ENCODE measurements at places on chromosomes 1 and 21.

DNA sequence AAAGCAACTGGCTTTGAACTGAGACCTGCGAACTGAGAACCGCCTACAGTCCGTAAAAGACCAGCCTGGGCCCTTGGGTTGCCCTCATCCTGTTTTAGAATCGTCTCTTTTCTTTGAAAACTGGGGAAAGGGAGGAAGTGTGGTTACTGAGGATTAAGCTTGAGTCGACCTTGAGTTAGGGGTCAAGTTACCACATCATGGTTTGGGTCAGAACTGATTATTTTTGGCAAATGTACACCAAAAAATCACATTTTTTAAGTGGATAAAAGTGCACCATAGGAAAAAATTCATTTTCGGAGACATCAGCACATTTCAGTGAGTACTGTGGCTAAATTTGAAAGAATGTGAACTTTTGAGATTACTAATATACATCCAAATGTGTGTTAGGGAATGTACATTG lies 76.9 kb upstream of the KAZN start:
- no peak for DNase-seq

GRCh38 chr1:81714636-81715035 lies 86.1 kb upstream of the ADGRL2 start:
- no peak for DNase-seq

- no peak for DNase-seq
Measured at GRCh38 chr1:44829506-44830384, 13.3 kb downstream of the PTCH2 start.

GRCh38 chr21:43884012-43884860 lies 19.2 kb downstream of the AGPAT3 start:
- DNase-seq, result no peak

DNA sequence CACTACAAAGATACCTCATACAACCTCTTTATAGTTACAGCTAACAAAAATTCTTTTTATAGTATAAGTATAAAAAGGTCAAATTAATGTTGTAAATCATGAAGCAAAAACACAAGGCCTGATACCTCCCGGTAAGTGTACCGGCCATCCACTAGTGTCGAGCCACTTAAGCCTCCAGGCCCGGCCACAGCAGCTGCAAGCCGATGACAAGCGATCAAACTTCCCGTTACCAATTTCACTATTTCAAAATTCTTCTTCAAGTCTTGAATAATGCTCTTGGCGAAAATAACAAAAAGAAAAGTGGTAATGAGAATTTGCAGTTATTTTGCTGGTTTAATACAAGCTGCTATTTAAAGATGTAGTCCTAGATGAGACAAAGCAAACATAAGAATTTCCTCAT lies 67.6 kb downstream of the USP24 start:
- no peak for DNase-seq

GRCh38 chr1:109523706-109524105 lies 14.2 kb upstream of the AMIGO1 start:
- DNase-seq, result no peak

GRCh38 chr21:45618846-45619485 lies 24.6 kb upstream of the PCBP3 start:
- no peak for DNase-seq

DNA sequence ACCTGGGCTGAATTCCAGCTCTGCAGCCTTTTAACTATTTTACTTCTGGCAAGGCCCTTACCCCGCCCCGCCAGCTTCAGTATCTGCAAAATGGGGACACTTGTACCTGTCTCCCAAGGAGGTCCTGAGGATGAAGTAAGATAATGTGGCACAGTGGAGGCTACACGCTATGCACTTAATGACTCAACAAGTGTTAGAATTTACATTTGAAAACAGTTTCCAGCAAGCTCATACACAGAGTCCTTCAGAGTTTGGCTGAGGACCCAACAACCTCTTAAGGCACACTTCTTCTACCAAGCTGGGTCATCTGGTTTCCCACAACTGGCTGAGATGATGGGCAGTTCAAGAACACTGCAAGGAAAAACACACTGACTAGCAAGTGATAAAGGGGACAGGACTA lies 30.2 kb upstream of the SLC22A15 start:
- no peak for DNase-seq
